ENCODE measurements at places on chromosomes 3 and 15. TPM values are rescaled to one million over a fixed set of nuclear protein-coding genes. Genes with fewer than 3 reads are reported as not detected.

DNA sequence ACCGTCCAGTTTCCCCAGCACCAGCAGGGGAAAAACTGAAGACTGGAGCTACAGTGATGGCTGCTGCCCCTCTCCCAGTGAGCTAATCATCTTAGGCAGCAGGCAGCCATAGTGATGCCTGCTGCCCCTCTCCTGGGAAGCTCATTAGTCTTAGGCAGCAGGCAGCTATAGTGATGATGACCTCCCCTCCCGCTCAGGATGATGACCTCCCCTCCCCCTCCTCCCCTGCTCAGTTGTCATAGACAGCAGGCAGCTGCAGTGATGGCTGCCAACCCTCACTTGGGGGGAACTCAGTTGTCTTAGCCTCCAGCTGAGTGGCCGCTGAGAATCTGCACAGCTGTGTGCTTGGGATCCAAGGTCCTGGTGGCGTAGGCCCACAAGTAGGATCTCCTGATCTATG, 80.9 kb upstream of the MANF start:
- no peak for DNase-seq
- H3K4me3 ChIP-seq = no peak overlapping the region
- H3K27ac ChIP-seq = no peak overlapping the region
- no peaks in the 10 kb centered on the region for H3K4me1 ChIP-seq
- no peaks in the 10 kb centered on the region for H3K36me3 ChIP-seq

- peak overlapping the region; percentile 60 for H3K27ac ChIP-seq
- no peaks in the 10 kb centered on the region for H3K27me3 ChIP-seq
- no peaks in the 10 kb centered on the region for H3K36me3 ChIP-seq
- H3K4me1 ChIP-seq = peaks cover 17% of the 10 kb centered on the region
- no peak overlapping the region for H3K4me3 ChIP-seq
Measured at GRCh38 chr3:43246976-43247375, 39.4 kb upstream of the SNRK start.

GRCh38 chr15:62850791-62851291, 191.7 kb upstream of the TPM1 start:
- no peaks in the 10 kb centered on the region for H3K4me1 ChIP-seq
- no peaks in the 10 kb centered on the region for H3K36me3 ChIP-seq
- no peak overlapping the region for H3K27ac ChIP-seq
- H3K27me3 ChIP-seq = no peaks in the 10 kb centered on the region
- DNase-seq = no peak
- no peak overlapping the region for H3K4me3 ChIP-seq

DNA sequence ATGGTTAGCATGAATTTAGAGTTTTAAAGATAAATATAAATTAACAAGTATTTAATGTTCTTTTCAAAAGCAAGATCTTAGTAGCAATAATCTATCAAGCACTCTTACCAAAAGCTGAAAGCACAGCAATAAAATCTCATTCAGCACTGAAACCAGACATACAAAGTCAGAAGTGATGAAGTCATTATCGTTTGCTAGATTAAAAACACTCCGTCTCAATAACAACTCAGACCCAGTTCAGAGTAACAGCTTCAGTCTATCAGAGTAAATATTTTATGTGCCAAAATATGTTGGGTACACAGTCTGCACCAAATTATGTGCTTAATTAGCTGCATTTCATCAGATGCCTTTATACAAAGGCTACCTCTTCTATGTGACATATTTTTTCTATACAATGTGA, 41.6 kb downstream of the CPA3 start:
- no peak overlapping the region for H3K27ac ChIP-seq
- no peaks in the 10 kb centered on the region for H3K27me3 ChIP-seq
- no peaks in the 10 kb centered on the region for H3K36me3 ChIP-seq
- H3K4me1 ChIP-seq = no peaks in the 10 kb centered on the region
- no peak overlapping the region for H3K4me3 ChIP-seq
- no peak for DNase-seq

- DNase-seq = no peak
- H3K4me1 ChIP-seq = peaks cover 23% of the 10 kb centered on the region
- H3K4me3 ChIP-seq = no peak overlapping the region
- peak overlapping the region; percentile 82 for H3K27ac ChIP-seq
- H3K27me3 ChIP-seq = no peaks in the 10 kb centered on the region
Measured at GRCh38 chr3:127698691-127699415, 26.1 kb downstream of the ABTB1 start.

- H3K4me1 ChIP-seq = no peaks in the 10 kb centered on the region
- no peak for DNase-seq
- H3K4me3 ChIP-seq = no peak overlapping the region
- no peak overlapping the region for H3K27ac ChIP-seq
- no peaks in the 10 kb centered on the region for H3K36me3 ChIP-seq
Measured at GRCh38 chr3:55724407-55724784, 237.3 kb upstream of the WNT5A start.

Gene SMCO1
- 0.07 TPM for polyA plus RNA-seq

Gene ALDH1A3
- 0.38 TPM for polyA plus RNA-seq

Measured in left lung (tissue), 14 donors.